NCI-H510A treated with DMSO at 0.1 percent for 48 hours (cell line): ENCODE measurements at places on chromosomes 5 and 9.

DNA sequence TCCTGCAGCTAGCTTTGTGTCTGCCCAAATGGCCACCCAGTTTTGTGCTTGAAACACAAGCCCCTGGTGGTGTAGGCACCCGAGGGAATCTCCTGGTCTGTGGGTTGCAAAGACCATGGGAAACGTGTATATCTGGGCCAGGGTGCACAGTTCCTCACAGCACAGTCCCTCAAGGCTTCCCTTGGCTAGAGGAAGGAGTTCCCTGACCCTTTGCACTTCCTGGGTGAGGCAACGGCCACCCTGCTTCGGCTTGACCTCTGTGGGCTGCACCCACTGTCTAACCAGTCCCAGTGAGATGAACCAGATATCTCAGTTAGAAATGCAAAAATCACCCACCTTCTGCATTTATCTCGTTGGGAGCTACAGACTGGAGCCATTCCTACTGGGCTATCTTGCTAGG, 865.0 kb upstream of the ACO1 start:
- DNase-seq: no peak

- DNase-seq: no peak
These were observed 19.8 kb downstream of the IFT74 start for GRCh38 chr9:26975728-26976707.

- no peak for DNase-seq
These were observed 20.8 kb upstream of the ZNF354A start for GRCh38 chr5:178751286-178751685.

DNA sequence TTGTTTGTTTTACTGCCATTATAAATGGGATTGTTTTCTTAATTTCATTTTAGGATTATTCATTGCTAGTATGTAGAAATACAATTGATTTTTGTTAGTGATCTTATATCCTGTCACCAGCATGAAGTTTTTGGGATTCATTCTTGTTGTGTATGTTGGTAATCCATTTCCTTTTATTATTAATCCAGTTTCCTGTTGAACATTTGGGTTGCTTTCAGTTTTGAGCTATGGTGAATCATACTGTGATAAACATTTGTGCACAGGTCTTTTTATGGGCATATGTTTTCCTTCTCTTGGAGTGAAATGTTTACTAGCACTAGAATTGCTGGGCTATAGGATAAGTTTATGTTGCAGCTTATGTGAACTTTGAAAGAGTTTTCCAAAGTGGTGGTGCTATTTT, 69.6 kb downstream of the MAN2A1 start:
- DNase-seq: no peak

DNA sequence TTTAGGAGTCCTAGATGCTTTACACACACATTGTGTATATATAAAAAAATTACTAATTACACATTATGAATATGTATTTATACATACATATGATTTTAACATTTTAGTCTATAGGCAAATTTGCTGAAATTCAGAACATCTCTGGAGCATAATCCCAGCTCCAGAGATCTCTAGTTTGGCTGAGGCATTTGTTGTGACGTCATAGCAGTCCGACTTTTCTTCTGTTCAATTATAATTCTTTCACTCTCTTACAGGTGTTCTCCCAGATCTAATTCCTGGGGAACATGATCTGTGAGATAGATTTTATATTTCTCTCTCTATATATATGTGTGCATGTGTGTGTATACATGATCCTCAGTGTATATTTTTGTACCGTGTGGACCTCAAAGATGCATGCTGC, 1876.2 kb downstream of the EFNA5 start:
- no peak for DNase-seq
